ENCODE measurements at places on chromosomes 2 and 18.

- DNase-seq, result no peak
Measured at GRCh38 chr2:100404411-100404810, 13.1 kb downstream of the CHST10 start.

GRCh38 chr2:80363791-80364349 lies 59.3 kb upstream of the LRRTM1 start:
- no peak for DNase-seq

- no peak for DNase-seq
Measured at GRCh38 chr2:128797937-128798336, 479.3 kb upstream of the HS6ST1 start.

- no peak for DNase-seq
Measured at GRCh38 chr2:11514081-11514730, 19.6 kb upstream of the GREB1 start.

- no peak for DNase-seq
Measured at GRCh38 chr18:46893360-46893759, 23.9 kb downstream of the PIAS2 start.

DNA sequence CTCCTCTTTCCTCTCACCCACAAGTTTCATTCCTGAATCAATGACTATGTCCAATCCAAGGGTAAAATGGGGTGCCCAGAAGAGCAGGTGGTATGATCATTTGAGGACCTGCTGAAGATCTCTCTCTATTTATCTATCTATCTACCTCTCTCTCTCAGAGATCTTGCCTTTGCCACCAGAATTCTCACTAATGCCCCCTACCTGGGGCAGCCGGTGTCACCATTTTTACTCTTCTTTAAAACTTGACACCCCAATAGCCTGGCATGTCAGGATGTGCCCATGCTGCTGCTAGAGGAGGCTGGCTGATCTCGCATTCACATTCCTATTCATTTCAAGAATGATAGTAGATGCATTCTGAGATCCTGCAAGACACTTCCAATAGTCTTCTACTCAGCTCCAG lies 24.3 kb upstream of the RPIA start:
- no peak for DNase-seq

DNA sequence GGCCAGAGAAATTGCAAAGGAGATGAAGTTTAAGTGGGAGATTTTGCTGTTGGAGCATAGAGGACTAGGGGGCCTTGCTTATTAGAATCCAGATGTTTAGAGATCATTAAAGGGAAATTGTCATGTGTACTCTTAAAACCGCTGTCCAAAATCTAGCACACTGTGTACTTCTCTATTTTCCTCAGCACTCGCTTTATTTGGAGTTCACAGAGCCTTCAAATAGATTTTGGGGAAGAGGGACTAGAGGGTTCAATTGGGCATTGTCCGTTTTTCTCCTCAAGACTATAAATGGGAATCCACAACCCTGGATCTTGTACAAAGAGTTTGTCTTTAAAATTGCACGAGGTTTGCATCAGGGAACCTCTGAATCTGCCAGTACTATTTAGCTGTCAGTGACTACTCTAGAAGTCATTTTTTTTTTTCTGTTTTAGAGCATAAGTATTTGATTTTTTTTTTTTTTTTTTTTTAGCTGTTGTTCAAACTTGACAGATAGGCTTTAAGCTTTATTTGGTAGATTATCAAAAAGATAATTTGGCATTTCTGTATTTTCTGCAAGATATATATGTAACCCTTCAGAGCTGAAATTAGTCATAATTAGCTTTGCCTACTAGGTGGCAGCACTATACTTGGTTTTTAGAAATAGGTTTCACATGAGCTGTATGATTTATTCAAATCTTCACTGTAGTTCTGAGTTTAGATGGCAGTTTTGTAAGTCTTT lies 14.2 kb downstream of the PMS1 start:
- DNase-seq, result no peak

GRCh38 chr2:229330952-229331351 lies 59.9 kb upstream of the PID1 start:
- DNase-seq, result no peak

DNA sequence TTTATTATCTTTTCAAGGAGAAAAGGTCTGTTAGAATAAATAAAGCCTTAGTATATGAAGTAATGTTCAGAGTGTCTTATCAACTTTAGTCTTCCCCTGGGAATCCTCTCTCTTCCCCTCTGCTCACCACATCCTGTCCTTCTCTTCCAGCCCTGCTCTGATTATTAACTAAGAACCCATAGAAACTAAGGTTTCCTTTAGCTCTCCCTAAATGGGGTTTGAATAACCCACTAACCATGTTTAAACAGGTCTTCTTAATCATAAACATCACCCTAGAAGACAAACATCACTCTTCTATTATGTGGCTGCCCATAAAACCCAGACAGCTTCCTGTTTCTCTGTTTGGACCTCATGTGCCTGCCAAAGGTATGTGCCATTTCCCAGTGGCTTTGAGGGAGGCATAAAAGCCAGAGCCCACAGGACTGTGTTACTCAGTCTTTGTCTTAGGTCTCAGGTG lies 50.1 kb downstream of the SLC14A1 start:
- no peak for DNase-seq

DNA sequence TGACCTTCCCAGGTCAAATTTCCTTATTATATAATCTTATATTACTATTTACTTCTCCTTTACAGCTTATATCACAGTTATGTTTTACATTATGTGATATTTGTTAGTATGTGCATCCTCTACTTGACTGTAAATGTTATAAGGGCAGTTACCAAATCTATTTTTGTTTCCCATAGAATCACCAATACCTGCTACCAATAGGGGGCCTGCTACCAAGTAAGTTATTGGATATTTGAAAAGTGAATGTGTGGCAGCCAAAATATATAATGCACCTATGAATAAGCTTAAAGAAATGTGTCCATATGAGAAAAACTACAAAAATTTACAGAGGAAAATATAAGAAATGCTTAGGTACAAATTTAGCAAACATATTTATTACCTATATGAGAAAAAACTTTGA lies 23.9 kb upstream of the CTAGE1 start:
- no peak for DNase-seq

GRCh38 chr2:236571145-236571544 lies 1.5 kb downstream of the ACKR3 start:
- no peak for DNase-seq

DNA sequence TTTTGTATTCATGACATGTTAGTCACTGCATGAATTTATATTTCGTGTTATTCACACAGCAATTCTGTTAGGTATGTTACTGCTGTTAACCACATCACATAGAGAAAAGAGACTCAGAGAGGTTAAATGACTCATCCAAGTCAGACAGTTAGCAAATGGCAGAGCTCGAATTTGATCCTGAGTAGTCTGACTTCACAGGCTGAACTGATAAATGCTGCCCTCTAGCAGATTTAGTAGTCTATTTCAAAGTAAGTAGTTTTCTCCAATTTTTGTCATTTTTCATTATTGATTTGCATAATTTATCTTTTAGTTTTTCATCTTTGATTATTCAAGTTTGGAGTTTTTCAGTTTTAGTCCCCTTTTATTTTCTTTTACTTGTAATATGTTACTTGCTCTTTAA lies 58.3 kb downstream of the WDR7 start:
- DNase-seq, result no peak

DNA sequence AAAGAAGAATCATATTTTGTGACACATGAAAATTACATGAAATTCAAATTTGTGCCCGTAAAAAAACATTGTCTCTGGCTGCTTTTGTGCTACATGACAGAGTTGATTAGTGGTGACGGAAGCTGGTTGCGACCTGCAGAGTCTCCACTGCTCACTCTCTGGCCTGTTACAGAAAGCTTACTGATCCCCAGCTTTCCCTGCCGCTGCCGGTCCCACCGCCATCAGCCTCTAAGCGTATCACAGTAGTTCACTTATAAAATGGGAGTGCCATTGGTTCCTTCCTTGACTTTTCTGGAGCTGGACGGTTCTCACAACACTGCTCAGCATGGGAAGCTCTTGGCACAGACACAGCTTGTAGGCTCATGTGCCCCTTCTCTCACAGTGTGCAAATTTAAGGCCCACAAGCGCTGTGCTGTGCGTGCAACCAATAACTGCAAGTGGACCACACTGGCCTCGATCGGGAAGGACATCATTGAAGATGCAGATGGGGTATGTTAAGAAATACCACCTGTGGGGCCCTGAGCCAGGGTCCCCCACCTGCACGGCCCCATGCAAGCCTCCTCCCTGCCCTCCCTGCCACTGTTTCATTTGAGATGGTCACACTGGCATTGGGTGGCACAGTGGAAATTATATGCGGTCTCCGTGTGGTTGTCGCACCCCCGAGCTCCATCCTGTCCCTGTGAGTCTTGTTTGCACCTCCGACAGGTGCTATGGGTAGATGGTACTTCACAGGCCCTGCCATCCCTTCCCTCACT lies 81.3 kb downstream of the DGKD start:
- no peak for DNase-seq

DNA sequence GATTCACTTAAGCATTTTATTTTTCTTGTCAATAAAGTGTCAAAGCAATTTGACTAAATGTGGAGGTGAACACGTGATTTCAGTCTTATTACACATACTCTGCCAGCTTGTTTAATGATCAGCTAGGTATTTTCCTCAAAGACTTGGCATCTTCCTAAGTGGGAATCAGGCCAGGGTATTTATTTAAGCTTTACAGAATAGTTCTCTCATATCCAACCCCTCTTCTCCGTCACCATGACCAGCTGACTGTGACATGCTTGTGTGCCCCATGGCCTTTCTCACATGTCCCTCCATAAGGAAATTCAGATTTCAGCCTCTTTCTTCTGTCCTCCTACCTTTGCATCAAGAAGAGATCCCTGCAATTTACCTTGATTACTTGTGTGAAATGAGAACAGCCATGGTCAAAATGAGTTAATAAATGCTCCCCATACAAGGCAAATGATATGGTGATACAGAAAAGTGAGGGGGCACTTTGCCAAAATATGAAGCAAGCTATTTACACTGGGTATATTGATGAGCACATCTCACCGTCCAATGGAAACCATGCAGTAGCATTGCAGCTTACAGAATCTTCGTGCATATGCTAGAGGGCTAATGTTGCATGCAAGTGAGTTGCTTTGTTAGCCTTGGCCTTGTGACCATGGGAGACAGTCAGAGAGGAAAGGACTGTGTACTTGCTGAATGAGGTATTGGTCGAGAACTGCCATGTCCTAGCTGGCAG lies 202.2 kb downstream of the RNF152 start:
- no peak for DNase-seq

DNA sequence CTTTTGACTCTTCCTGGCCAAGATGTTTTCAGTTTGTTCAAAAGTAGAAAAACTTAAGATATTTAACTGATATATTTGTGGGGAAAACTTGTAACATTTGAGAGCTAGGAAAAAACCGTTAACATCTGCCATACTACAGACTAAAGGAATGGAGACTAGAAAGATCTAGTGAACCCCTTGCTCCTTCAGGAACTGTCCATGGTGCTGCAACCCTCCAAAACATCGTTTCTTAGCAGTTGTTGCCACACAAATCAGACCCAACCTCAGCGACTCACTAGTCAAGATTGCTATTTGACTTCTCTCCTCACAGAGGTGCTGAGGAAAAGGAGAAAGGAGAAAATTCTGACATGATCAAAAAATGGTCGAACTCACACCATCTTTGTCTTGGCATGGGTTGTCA lies 393.8 kb upstream of the LYPD1 start:
- DNase-seq, result no peak

GRCh38 chr18:51169731-51170130 lies 27.8 kb downstream of the MEX3C start:
- no peak for DNase-seq

GRCh38 chr2:54497763-54498680 lies 41.9 kb downstream of the SPTBN1 start:
- no peak for DNase-seq

- no peak for DNase-seq
Measured at GRCh38 chr2:168194784-168195522, 52.4 kb downstream of the STK39 start.

- no peak for DNase-seq
Measured at GRCh38 chr2:206415618-206416243, 27.6 kb upstream of the ADAM23 start.

- DNase-seq, result no peak
Measured at GRCh38 chr2:26687328-26687727, 5.2 kb upstream of the KCNK3 start.
